ENCODE measurements at places on chromosomes 2 and 18. TPM values are rescaled to one million over a fixed set of nuclear protein-coding genes. Genes with fewer than 3 reads are reported as not detected.

Gene FAM228A
- 1.5 TPM for total RNA-seq

DNA sequence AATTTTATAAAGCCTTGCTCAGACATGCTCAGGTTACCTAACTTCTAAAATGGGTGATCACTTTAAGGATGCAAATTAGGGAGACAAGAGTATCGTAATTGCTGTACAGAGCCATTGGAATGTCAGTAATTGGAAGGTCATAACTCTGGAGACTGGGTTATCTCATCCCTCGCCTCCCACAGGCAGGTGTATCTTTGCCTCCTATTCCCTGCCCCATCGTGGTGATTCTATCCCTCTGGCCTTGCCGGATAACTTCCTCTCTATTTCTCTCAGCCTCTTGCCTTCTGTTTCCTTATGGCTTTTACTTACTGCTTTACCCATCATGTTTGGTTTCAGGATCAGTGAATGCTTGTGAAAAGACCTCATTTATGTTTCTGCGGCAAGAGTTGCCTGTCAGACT lies 2.5 kb downstream of the PDK1 start:
- no peak for DNase-seq

- no peak for DNase-seq
Measured at GRCh38 chr2:146244131-146244530, 1600.7 kb upstream of the ACVR2A start.

DNA sequence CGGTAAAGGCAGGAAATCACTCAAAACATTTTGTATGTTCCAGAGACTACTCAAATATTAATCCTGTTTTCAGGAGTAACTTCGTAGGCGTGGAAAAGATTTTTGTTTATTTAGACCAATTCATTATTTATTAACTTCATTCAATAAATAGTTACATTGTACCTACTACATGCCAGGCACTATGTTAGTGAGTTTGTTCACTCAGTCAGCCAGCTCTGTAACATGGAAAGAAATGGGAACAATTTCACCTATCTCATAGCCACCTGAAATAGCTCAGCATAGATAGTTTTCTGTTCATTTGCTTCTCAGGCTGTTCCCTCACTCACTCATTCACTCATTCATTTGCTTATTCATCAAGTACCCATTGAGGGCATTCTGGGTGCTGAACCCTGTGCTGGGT lies 34.6 kb downstream of the TTC39C start:
- no peak for DNase-seq

GRCh38 chr2:241364781-241365180 lies 8.7 kb downstream of the FARP2 start:
- no peak for DNase-seq

DNA sequence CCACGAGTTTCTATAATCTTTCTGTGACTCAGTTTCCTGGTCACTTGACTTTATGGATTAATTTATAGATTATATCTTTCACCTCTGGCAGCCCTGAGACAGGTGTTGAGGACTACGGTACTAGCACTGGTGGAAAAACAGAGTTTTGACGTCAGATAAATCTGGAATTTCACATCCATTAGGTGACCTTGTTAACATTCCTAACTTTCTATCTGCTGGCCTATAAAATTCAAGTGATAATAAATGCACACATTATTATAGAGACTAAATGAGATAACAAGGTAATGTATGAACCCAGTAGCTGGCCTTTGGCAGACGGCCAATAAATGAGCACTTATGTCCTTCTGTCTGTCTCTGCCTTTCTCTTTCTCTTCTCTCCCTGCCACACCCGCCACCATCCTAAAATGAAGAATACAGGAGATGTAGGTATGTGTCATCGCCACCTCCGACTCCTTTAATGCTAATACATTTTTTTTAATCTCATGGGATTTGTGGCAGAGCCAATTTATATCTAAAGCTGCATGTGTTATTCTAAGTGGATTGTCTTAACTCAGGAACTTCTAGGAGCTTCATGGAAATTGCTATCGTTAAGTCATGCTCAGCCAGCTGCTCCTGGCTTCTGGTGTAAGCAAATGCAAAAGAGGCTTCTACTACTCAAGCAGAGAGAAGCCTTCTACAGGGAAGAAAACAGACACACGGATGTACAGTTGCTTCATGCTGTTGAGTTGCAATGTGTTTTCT lies 2.3 kb downstream of the TM4SF20 start:
- peak; percentile 8 for DNase-seq

DNA sequence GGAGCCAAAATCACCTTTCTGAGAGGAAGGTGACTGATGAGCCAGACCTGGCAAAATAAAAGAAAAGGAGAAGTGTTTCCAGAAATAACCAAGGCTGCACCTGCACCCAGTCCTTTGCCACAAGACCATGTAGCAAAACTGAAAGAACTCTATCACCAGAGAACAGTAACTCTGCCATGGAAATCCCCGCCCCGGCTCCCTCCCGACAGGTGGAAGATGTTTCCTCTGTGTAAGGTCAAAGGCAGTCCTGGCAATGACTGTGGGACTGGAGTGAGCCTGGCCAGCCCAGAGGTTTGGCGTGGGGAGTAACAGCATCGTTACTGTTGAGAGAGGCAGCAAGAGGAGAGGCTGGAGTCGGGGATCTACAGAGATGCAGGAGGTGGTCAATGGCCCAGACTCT lies 42.3 kb downstream of the SPRED2 start:
- DNase-seq = no peak

DNA sequence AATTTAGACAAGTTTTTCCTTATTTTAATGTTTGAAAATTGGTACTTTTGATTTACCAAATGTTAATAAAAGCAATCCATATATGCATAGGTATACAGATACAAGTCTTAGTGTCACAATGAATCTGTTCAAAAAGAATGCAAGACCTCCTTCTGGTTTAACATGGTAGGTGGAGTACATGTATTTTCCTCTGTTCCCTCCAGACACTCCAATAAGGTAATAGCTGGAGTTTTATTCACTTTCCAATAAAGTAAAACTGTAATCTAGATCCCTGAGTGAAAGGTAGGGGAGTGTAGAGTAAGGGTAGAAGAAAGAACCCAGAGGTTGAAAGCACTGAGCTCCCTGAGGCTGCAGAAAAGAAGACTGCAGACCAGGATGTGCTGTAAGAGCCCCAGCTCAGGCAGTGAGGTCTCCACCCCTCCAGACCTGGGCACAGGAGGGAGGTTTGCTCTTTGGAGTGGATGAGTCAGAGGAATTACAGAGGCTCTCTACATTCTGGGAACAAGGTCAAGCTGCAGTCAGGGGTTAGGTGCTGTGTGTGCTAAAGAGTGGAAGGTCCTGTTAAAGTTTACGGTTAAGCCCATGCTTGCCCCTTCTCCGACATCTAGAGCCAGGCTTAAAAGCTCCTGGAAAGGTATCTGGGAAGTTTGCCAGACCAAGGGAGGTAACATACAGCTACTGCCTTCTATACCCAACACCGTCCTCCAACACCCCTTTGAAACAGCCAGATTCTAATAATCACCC lies 27.6 kb upstream of the STAT1 start:
- DNase-seq = peak; percentile 94

Measured in Caki2 (cell line).